ENCODE measurements at places on chromosomes 6 and 20.

GRCh38 chr20:61861054-61861841 lies 204.4 kb downstream of the TAF4 start:
- no peak for DNase-seq

- DNase-seq, result no peak
These were observed 30.6 kb upstream of the TAB2 start for GRCh38 chr6:149286905-149287304.

DNA sequence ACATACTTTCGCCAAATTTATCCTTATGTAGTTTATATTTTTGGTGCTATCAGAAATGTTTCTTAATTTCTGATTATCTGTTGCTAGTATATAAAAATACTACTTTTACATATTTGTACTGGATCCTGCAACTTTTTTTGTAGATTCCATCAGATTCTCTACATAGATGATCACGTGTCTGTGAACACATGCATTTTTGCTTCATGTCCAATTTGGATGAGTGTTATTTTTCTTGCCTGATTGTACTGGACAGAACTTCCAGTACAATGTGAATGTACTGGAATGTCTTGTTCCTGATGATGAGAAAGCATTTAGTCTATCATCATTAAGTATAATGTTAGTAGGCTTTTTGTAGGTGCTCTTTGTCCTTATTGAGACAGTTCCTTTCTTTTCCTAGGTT lies 25.0 kb upstream of the SSR1 start:
- no peak for DNase-seq

- no peak for DNase-seq
These were observed 640 bp downstream of the NFS1 start for GRCh38 chr20:35698298-35699126.

DNA sequence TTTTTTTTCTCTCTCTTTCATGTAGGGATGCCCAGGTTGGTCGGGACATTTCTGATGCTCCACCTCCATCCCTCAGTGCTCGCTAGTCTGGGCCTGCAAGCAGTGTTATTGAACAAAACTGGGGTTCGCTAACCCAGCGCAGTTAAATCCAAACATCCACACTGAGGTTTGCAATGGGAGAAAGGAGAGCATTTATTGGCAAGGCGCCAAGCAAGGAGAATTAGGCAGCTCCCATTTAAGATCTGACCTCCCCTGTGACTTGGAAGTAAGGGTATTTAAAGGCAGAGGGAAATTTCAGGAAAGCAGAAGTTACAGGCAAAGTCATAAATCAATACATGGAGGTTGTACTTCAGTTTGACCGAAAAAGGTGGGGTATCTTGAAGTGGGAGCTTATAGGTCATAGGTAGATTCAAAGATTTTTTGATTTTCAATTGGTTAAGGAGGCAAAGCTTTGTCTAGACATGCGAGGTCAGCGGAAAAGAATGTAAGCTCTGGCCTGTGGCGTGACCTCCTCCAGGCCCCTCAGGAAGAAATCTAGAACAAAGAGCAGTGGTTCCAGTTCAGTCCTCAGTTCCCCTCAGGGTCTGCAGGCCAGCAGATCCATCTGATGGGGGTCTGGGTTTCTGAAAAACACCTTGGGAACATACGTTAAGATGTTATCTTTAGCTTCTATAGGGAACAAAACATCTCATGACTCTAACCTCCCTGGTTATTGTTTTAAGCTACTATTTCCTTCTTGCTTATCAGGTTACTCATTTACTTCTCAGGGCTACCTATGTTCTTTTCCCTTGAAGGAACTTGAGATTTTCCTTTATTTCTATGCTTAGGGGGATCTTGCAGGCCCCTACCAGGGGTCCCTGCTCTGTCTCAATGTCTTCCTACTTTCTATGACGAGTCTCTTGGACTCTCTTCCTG lies 66.0 kb upstream of the KIF16B start:
- no peak for DNase-seq

- no peak for DNase-seq
These were observed 195.1 kb downstream of the BMP7 start for GRCh38 chr20:57071283-57071731.
